Activated CD4-positive, alpha-beta T cell treated with anti-CD3 and anti-CD28 coated beads for 36 hours (primary cell): ENCODE measurements at places on chromosomes 11 and 22. TPM values are rescaled to one million over a fixed set of nuclear protein-coding genes. Genes with fewer than 3 reads are reported as not detected.

ZNF280B gene
- 2.5 TPM for total RNA-seq

PNPLA5 gene
- total RNA-seq, result not detected

EMID1 gene
- total RNA-seq, result not detected

APOBEC3C gene
- total RNA-seq, result 75.3 TPM

GGTLC2 gene
- not detected for total RNA-seq

CEND1 gene
- 0.50 TPM for total RNA-seq

SELENOO gene
- total RNA-seq, result 14.4 TPM

DDX10 gene
- 50.9 TPM for total RNA-seq

TM7SF2 gene
- 18.1 TPM for total RNA-seq

DNA sequence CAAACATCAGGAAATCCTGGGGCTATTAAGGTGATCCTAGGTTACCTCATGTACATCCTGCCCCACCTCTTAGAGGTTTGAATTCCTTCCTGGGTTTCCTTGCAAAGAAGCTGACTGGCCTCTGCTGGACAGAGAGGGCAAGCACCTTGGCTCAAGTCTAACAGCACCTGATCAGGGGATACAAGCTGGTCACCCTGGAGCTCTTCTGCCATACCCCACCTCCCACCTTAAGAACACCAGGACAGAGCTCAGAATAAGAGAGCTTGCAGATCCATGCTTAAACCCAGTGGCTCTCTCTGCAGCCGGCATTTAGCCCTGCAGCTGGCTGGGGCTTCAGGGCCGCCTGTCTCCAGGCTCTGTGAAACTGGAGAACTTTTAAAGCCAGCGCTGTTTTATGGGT lies 386.6 kb upstream of the NARS2 start:
- H3K27ac ChIP-seq, result no peak overlapping the region
- DNase-seq, result no peak
- H3K4me3 ChIP-seq, result no peak overlapping the region

DNA sequence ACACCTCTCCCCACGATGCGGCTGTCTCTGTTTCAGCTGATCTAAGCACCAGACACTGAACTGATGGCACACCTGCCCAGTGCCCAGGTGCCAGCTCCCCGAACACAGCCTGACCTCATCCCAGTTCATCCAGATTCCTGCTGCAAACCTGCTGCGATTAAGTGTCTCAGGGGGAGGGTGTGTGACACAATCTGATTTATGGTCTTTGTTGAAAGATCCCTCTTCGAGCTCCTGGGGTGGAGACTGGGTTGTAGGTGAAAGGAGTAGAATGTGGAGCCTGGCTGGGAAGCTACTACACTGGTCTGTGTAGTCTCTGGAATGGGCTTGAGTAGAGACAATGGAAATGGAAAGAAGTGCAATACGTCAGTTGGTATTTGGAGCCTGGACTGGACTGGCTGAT lies 390.3 kb downstream of the SHANK2 start:
- H3K27ac ChIP-seq, result no peak overlapping the region
- DNase-seq, result no peak
- peaks cover 4% of the 10 kb centered on the region for H3K27me3 ChIP-seq
- H3K4me3 ChIP-seq, result no peak overlapping the region

- H3K4me3 ChIP-seq, result no peak overlapping the region
- H3K4me1 ChIP-seq, result no peaks in the 10 kb centered on the region
- H3K27ac ChIP-seq, result no peak overlapping the region
- H3K27me3 ChIP-seq, result no peaks in the 10 kb centered on the region
- no peak for DNase-seq
Measured at GRCh38 chr11:131491503-131491902, 121.1 kb downstream of the NTM start.

DNA sequence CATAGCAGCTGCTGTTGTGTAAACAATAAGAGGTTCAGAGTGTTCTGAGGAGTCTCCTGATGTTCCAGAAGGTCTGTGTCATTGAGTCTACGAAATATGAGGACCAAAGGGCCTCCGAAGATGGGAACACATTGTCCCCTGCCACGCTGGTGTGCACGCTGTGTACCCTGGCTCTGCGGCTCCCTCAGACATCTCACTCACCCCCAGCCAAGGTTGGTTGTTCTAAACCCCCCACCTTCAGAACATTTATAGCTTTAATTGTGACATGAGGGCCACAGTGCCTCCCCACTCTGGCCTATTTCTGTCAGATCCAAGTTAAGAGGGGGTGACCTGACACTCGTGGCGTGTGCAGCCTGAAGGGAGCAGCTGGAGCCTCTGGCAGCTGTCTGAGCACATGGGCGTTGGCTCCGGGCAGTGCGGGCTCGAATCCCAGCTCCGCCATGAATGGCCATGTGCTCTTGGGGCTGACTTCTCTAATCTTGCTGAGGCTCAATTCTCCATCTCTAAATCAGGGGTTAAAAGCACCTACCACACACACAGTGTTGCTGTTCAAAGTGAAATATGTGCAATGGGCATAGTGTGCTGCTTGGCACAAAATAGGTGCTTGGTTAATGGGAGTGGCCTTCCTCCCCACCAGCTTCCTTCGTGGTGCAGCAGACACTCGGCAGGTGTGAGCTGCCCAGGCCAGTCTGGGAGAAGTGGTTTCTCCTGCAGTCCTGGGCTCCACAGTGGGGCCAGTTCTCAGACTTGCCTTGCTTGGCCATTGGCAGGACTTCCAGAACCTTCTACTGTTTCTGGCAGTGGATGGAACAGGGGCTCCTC lies 39.7 kb upstream of the MICAL2 start:
- H3K4me3 ChIP-seq, result no peak overlapping the region
- H3K4me1 ChIP-seq, result no peaks in the 10 kb centered on the region
- H3K27ac ChIP-seq, result no peak overlapping the region
- H3K27me3 ChIP-seq, result peaks cover 2% of the 10 kb centered on the region

DNA sequence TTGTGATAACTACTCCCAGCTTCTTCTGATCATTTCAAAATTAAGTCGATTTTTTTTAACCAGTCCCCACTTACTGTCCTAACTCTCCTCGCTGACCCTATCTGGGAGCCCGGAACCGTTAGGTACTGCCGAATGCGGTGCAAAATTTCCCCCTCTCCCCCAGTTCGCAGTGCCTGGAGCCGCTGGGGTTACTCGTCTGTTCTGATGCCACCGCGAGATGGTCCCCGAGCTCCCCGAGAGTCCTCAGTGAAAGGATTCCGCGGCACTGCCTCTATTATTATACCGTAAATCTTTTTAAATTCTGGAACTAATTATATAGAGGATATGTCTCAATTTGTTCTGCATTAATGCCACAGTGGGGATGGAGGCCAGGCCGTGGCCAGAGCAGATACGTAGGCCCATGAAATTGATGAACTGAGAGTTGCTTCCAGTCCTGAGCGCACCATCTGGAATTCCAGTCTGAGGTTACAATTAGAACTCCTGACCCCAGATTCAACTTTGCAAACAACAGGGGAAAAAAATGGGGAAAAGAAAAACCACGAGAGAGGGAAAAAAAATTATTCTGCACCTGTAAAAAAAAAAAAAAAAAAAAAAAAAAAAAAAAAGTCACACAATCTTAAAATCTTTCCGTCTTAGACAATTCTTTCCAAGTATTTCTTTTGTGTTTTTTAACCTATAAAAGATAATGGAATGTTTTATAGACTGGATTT lies 4.3 kb upstream of the WT1 start:
- H3K4me3 ChIP-seq, result no peak overlapping the region
- DNase-seq, result no peak
- no peak overlapping the region for H3K27ac ChIP-seq
- H3K27me3 ChIP-seq, result peaks cover 64% of the 10 kb centered on the region

- no peaks in the 10 kb centered on the region for H3K4me1 ChIP-seq
- no peak overlapping the region for H3K4me3 ChIP-seq
- no peak for DNase-seq
- peaks cover 15% of the 10 kb centered on the region for H3K27me3 ChIP-seq
Measured at GRCh38 chr11:133058501-133058900, 473.8 kb downstream of the OPCML start.

- H3K27ac ChIP-seq, result peak overlapping the region; percentile 61
- no peaks in the 10 kb centered on the region for H3K27me3 ChIP-seq
- peaks cover 1% of the 10 kb centered on the region for H3K36me3 ChIP-seq
- DNase-seq, result no peak
Measured at GRCh38 chr11:121437018-121437685, 15.0 kb upstream of the SORL1 start.

- no peak for DNase-seq
- H3K4me3 ChIP-seq, result no peak overlapping the region
- H3K4me1 ChIP-seq, result peaks cover 74% of the 10 kb centered on the region
- no peak overlapping the region for H3K27ac ChIP-seq
- peaks cover 14% of the 10 kb centered on the region for H3K36me3 ChIP-seq
Measured at GRCh38 chr11:3981084-3981633, 113.4 kb upstream of the RRM1 start.

DNA sequence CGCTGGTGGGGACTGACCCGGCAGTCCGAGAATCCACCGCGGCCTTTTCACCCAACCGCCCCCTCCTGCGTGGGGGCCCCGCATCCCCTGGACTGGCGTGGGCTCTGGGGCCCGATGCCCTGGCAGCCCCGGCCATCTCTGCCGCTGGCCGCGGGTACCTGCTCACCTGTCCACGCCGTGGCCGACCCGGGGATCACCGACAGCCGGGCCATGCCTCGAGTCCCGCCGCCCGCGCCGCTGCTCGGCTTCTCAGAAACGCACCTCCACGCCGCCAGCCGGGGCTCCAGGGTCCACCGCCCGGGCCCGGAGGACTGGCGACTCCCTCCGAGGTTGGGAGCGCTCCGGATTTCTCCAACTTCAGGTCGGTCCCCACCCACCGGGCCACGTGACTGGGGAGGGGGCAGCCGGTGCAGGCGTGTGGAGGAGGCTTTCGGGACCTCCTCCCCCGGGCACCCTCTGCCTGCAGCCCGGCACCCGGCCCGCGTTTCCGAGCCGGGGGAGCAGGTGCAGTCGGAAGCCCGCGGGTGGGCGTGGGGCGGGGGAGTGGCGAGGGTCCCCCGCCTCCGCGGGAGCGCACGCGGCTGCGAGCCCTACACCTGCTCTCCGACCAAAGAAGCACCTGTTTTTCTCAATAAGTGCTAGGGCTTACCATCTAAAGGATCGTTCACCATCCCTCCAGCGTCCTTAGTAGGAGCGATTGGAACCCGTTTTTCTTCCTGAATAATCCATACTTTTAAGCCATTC lies 554 bp upstream of the NRIP3 start:
- H3K4me1 ChIP-seq, result peaks cover 27% of the 10 kb centered on the region
- peak overlapping the region; percentile 48 for H3K4me3 ChIP-seq
- peak; percentile 35 for DNase-seq
- H3K36me3 ChIP-seq, result no peaks in the 10 kb centered on the region

- H3K4me3 ChIP-seq, result no peak overlapping the region
- H3K27ac ChIP-seq, result no peak overlapping the region
- no peaks in the 10 kb centered on the region for H3K4me1 ChIP-seq
- peaks cover 10% of the 10 kb centered on the region for H3K27me3 ChIP-seq
Measured at GRCh38 chr11:122405547-122406341, 249.8 kb upstream of the UBASH3B start.

DNA sequence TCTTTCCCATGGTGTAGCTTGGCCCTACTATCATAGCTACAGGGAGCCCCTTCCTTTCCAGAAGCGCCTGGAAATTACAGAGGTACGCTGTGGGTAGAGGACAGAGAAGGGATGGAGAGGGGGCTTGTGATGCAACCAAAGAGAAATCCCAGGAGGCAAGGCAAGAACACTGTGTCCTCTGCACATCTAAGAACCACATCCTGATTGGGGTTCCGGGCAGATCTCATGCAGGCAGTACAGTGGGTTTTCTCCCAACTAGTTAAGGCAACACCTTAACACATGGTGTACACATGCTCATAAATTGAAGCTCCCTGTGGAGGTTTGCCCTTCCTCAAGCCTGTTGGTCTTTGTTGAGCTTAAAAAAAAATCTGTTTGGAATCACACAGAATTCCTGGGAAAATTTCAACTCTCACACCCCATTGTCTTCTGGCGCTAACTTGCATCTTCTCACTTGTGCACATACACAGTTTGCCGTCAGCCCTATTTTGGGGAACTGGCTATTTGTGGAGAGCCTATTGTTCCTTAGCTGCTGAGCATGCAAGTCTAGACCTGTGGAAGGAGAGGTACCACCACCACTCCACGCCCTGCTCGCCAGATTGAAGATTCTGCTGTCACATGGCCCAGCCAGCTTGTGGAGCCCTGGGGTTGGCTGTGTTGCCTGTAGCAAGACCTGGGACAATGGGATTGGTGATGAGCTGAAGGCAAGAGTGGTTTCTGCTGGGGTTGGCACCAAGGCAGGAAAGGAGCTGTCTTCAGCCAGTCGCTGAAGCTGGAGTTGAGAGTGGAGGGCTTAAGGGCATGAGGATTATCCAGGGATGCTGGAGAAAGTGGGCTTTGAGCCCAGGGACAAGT lies 52.4 kb downstream of the ALX4 start:
- H3K4me3 ChIP-seq, result no peak overlapping the region
- no peaks in the 10 kb centered on the region for H3K27me3 ChIP-seq
- H3K36me3 ChIP-seq, result peaks cover 7% of the 10 kb centered on the region
- H3K27ac ChIP-seq, result peak overlapping the region; percentile 39
- no peak for DNase-seq
- H3K4me1 ChIP-seq, result peaks cover 4% of the 10 kb centered on the region

- peaks cover 4% of the 10 kb centered on the region for H3K27me3 ChIP-seq
- no peaks in the 10 kb centered on the region for H3K36me3 ChIP-seq
- H3K4me3 ChIP-seq, result no peak overlapping the region
- DNase-seq, result no peak
- H3K27ac ChIP-seq, result no peak overlapping the region
Measured at GRCh38 chr11:127804747-127805400, 782.5 kb downstream of the ETS1 start.

DNA sequence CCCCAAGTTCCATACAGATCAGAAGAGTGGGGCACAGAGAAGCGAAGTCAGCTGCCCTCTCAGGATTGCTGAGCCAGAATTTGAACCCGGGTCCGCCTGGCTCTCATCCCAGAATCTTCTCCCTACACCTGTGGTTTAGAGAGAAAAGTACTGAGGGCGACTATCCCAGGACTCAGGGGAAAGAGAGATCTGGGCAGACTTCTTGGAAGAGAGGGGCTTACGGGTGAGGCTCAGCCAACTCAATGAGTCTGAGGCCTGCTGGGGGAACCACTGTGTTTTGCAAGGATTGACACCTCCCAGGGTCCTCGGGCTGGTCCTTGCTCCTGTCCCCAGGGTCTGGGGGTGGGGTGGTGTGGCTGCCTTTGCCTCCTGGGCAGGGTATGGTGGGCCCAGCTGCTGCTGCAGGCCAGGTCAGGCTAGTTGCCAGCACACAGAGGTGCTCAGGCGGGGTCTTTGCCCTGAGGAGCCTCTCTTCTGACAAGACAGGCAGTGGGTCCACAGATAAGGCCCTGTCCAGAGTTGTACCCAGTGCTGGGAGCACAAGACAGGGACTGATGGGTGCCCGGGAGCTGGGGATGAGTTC lies 1.2 kb downstream of the CAPN5 start:
- peak overlapping the region; percentile 63 for H3K4me3 ChIP-seq
- DNase-seq, result no peak

- no peak for DNase-seq
- no peak overlapping the region for H3K27ac ChIP-seq
- H3K4me1 ChIP-seq, result no peaks in the 10 kb centered on the region
- H3K4me3 ChIP-seq, result no peak overlapping the region
Measured at GRCh38 chr11:69817265-69818230, 1.7 kb downstream of the FGF3 start.

DNA sequence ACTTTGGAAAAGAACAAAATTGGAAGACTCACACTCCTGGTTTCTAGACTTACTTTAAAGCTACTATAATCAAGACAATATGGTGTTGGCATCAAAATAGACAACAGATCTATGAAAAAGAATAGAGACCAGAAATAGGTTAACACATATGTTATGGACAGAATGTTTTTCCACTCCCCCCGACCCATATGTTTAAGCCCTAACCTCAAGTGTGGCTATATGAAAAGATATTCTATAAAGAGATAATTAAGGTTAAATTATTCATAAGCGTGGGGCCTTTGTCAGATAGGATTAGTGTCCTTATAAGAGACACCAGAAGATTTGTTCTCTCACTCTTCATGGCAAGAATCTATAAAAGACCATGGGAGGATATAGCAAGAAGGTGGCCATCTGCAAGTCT lies 440.0 kb downstream of the AASDHPPT start:
- no peak overlapping the region for H3K4me3 ChIP-seq
- H3K27ac ChIP-seq, result no peak overlapping the region
- H3K4me1 ChIP-seq, result no peaks in the 10 kb centered on the region
- DNase-seq, result no peak
